Left forelimb (tissue), 1 donor: ENCODE measurements at places on chromosomes 11 and 22.

DNA sequence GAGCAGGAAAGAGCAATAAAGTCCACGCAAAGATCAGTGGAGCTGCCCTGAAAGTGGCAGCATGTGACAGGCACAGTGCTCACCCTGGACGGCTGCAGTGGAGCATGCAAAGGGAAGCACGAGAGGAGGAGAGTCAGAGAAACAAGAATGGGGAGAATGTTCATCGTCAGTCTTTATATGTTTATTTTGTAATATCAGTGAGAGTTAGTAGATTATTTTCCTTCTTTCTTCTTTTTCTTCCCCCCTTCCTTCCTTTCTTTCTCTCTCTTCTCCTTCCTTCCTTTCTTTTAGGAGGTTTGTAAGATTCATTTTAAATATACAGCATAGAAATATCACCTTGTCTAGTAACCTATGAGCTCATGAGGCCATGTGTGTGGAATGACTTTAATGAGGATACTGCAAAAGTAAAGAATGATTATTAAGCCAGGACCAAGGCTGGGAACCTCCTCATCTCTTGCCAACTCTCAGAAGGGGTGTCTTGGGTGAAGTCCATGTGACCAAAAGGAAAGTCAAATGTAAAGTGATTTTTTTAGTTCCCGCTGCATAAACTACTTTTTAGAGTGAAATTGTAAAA is 321.1 kb downstream of the AASDHPPT start:
- no peak for DNase-seq

- DNase-seq, result no peak
These were observed 2.2 kb downstream of the DYNC2H1 start for GRCh38 chr11:103111400-103111799.

DNA sequence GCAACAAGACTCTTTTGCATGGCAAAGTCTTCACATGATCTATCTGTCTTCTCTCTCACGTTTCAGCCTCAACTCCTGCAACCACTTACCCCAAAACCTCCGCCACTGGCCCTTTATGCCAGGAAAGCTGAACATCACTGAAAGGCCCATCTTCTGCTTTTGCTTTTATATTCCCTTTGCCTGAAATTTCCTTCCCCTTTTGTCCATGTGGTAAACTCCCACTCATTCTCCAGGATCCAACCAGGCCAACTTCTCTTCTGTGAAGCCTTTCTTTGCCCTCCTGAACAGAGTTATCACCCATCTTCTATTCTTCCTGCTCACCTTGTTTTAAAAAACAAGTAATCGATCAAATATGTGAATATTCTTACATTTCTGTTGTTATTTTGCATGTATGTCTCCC is 117.8 kb downstream of the WNT11 start:
- DNase-seq, result no peak

GRCh38 chr22:28817919-28818859 is 17.8 kb upstream of the XBP1 start:
- no peak for DNase-seq

GRCh38 chr22:45008751-45009605 is 827 bp downstream of the PHF21B start:
- DNase-seq, result no peak

GRCh38 chr11:66081505-66081904 is 11.4 kb downstream of the PACS1 start:
- no peak for DNase-seq

DNA sequence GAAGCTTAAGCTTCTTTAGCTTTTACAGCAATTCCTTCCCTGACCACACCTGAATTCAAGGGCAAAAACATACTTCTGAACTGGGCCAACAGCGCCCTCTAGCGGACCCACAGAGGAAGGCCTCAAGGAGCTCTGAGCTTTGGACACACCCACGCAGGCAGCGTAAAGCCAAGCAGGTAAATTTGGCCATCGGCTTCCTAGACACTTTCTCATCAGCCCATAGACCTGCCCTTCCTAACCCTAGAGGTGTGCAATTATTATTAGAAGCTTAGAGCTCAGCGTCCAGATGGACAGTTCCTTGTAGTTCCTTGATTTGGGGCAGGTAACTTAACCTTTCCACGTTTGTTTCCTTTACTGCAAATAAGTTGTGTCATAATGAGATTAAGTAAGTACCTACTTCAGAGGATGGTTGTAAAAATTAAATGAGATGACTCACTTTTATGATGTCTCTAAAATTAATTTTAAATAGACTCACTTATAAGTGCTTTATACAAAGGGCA is 25.7 kb upstream of the HMGXB4 start:
- DNase-seq, result no peak

GRCh38 chr11:35009944-35010342 is 93.5 kb downstream of the PDHX start:
- DNase-seq, result no peak

DNA sequence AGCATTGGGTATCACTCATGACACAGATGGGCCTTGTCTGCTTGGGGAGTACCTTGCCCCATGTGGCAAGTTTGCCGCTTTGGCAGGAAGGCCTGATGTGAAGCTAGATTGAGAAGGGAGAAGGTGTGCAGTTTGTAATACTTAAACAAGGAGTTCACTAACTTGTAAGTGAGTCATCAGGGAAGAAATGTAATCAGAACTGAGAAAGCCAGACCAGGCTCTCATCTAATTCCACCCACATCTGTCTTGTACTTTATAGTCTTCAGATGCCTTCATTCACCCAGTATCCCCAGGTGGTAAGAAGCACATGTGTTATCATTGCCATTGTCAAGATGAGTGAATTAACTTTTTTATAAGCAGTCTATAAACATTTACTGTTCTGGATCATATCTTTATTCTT is 116.0 kb upstream of the DDI1 start:
- no peak for DNase-seq

DNA sequence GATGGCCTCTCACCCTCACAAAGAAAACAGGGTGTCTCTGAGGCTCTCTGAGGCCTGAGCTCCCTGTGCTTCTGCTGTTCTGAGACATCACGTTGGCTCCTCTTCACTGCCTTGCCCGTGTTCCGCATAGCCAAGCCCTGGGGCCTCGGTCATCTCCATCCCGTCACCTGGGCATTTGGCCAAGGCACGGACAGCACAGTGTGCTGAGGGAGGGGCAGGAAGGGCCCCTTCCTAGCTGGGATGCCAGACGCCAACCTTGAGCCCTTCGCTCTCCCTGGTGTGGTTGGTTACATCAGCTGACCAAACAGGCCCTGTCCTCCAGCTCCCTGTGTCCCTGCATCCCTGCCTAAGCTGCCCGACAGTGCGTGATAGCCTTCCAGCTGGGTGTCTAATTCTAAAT is 25.9 kb downstream of the MOV10L1 start:
- no peak for DNase-seq

GRCh38 chr22:41919357-41920224 is 4.7 kb upstream of the SHISA8 start:
- no peak for DNase-seq

GRCh38 chr11:33620423-33621171 is 80.0 kb downstream of the C11orf91 start:
- DNase-seq, result no peak

GRCh38 chr11:93034031-93034722 is 64.7 kb downstream of the MTNR1B start:
- DNase-seq, result no peak

DNA sequence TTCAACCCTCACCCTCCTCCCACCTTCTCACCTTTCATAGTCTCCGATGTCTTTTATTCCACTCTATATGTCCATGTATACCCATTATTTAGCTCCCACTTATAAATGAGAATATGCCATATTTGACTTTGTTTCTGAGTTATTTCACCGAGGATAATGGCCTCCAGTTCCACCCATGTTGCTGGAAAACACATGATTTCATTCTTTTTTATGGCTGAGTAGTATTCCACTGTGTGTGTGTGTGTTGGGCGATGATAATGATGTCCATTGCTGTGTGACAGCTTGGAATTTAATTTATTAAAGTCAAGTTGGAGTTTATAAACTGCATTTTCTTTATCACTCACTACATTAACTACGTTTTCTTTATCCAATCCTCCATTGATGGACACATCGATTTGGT is 3.2 kb upstream of the HINFP start:
- DNase-seq, result no peak

- peak; percentile 61 for DNase-seq
These were observed 913 bp downstream of the ZNHIT2 start for GRCh38 chr11:65116370-65117205.

GRCh38 chr11:8545698-8546366 is 48.2 kb downstream of the STK33 start:
- DNase-seq, result no peak

DNA sequence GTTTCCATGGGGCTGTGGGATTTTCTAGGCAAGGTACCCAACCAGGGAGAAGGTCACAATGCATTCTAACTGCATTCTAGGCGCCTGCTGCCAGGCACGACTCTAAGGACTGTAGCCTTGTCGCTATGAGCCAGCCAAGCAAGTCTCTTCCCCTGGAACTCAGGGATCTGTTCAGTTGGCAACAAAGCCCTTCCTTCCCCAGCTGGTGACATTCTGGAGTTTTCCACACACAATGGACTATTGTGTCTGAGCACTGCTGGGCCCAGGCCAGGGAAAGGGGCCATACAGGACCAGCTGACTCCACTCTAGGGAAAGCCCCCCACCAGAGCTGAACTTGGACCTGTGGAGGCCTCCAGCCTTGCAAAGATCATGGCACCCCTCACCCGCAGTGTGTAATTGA is 116.8 kb downstream of the RRAS2 start:
- no peak for DNase-seq

DNA sequence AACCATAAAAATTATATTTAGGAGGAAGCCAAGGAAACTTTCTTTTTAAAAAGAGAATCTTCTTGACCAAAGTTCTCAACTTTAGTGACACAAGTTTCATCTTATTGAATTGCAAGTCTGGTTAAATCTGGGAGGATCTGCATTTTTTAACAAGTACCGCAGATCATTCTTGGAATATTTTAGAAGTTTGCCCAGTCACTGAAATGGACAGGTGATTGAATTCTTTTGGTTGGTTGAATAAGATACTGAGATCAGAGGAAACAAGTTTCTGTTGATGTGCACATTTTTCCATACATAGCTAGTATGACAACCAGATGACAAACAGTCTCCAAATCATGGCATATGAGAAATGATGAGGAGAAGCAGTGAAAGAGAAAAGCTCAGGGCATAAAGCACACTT is 50.2 kb downstream of the SLN start:
- DNase-seq, result no peak
